ENCODE measurements at places on chromosomes 11 and 22.

DNA sequence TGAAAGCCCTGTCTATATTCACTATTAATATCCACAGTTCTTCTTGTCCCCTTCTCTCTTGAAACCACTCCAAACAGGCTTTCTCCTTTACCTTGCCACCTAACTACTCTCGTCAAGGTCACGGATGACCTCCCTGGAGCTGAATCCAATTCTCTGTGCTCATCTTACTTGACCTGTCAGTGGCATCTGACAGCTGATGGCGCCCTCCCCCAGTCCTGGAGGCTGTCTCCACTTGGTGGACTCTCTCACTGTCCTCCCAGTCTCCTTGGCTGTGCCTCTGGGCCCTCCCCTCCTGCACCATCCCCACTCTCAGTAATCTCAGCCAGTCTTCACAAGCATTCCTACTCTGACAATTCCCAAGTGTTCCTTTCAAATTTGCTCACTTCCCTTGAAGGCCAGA is 8.7 kb downstream of the TNKS1BP1 start:
- DNase-seq, result no peak

- DNase-seq, result no peak
These were observed 93.3 kb downstream of the SGSM3 start for GRCh38 chr22:40463683-40464082.

- no peak for DNase-seq
These were observed 26.7 kb downstream of the MOB2 start for GRCh38 chr11:1459764-1460395.

- DNase-seq, result no peak
These were observed at the start of gene KCNQ1 for GRCh38 chr11:2444821-2445745. Gene KCNQ1 (plus strand): TSS chr11:2445008. CDS start chr11:2445099, 91 bp downstream.

DNA sequence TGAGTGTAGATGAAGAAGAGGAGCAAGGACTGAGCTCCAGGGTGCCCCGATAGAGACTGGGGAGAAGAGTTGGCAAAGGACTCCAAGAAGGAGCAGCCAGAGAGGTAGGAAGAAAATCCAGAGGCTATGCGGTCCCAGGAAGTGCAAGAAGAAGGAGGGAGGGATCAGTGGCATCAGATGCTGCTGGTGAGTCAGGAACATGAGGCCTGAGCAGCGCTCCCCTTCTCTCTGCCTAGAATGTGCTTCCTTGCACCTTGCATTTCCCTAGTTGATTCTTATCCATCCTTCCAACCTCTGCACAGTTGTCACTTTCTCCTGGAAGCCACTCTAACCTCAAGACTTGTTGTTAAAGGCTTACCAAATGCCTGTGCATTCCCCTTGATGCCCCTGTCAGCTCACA is 21.3 kb downstream of the KCNC1 start:
- DNase-seq, result no peak

DNA sequence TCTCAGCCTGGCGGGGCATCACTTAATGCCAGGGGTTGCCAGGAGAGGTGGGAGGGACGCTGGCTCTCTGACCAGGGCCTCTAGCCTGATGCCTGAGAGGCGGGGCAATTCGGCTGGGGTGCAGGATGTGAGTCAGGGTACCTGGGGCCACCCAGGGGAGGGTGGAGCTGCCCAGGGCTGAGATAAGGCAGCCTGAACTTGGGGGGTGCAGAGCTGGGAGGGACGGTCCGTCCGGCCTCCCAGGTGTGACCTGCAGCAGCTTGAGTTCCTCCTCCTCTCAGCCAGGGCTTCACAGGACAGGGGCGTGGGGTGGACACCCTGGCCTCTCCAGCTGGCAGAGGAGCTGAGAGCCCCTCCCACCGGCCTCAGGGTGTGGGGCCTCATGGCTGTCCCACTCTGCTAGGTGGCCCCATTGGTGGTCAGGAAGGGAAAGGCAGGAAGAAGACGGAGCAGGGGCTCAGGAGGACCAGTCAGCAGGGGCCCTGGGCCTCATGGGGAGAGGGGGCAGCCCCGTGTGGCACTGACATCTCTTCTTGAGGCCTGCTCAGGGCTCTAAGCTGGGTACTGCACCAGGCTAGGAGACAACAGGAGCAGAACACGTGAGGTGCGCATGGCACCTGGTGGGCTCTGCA is 942 bp upstream of the RPS6KA4 start:
- no peak for DNase-seq

DNA sequence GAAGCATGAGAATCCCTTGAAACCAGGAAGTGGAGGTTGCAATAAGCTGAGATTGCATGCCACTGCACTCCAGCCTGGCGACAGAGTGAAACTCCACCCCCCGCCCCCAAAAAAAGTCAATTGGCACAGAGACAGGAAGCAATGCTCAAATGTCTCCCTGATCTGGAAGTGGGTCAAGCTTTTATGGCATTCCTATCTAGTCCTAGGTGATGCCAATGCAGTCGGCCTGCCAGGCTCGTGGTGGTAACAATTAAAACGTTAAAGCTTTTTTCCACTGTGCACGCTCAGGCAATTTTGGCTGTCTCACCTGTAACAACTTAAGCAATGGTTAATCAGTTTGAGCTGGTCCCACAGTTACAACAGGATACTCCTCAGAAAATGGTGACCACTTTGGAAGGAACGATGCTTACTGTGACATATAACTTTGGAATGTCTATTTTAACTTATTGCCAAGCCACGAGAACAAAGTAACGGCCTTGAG is 18.9 kb upstream of the PISD start:
- DNase-seq, result no peak

- DNase-seq, result no peak
These were observed 6.2 kb upstream of the SNX15 start for GRCh38 chr11:65021003-65021402.

DNA sequence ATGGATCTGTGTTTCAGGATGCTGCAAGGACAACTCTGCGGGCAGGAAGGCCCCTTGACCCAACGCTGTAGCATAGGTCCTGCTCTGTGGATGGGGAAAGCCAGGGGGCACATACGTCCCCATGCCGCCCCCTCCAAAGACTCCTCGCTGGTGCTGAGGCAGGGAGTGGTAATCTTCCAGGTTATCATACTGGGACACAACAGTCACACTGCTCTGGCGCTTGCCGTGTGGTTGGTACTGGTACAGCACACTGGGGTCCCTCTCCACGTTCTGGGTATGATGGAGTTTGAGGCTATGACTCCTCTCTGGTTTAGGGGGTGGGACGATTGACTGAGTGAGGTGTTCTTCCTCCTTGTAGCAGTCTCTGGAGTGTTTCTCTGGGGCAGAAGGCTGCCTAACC is 26.2 kb upstream of the TP53AIP1 start:
- no peak for DNase-seq

DNA sequence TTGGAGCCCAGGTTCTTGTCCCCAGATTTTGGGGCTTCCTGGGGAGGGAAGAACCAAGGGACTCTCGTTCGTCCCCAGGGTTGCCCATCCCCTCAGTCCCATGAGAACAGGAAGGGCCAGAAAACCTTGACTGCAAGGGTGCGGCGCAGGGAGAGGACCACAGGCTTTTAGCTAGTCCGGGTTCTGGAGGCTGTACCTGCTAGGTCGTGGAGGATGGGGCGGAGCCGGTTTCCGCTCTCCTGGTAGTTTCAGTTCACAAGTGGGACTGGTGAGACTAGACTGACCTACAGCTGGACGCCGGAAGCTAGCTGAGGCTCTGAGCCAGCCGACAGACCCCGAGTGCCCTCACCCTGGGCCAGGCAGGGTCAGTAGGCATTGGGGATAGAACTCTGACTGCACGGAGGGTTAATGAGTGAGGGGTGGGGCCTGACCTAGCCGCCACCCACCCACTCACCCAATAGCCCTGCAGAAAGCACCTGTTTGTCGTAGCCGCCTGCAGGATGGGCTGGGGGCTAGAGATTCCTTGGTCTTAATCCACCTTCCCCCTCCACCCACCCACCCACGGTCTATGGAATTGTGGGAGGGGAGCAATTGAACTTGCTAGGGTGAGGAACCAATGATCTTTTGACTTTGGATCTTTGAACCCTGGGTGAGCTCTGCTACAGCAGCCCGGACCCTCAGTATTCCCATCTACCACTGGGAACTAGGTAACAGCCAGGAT is 1.5 kb downstream of the MAFF start:
- DNase-seq, result no peak

DNA sequence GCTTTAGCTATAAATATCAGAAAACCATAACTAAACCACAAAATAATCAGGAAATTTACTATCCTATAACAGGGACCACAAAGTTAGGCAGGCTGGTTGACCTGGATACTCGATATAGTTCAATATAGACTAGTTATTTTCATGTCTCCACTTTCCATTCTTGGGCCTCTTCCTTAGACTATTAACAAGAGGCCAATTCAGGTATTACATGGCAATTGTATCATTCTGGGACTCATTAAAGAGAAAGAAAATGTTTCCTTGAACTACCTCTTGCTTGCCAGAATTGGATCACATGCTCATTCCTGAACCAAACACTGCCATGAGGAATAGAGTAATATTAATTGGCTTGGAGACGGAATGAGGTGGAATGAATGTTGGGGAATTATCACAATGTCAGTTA is 76.0 kb downstream of the EIF3M start:
- no peak for DNase-seq

DNA sequence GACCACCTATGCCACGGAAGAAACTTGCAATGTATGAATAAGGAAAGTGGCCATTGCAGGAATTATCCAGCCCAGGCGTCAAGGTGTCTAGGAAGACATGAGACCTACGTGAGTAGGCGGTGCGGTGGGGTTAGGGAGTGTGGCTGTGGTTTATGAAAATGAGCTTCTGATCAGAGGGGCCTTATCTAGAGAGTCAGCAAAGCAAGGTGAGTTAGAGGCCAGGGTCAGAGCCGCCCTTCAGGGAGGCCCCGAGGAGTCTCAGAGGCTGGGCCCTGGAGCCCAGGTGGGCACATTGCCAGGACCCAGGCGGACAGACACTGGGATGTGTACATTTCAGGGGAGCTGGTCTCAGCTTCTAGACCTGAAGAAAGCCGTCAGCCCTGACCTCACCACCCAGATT is 13.8 kb upstream of the LINC01488 start:
- DNase-seq, result no peak

DNA sequence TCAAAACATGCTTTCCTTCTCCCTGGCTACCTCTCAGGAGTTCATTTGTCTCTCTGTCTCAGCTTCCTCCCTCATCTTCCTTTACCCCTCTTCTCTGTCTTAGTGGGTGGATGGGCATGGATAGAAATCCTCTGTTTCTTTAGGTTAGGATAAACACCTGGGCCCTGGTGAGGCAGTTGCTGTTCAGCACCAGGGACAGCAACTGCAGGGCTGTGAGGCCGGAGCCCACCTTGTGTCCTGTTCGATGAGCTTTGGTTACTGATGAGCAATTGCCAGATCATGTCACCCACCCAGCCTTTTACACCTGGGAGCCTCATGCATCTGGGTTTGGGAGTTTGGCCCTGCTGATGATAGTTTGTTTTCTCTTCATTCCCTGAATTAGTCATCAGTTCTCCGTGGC is 6.1 kb upstream of the CRYBB3 start:
- no peak for DNase-seq

GRCh38 chr11:67508486-67509121 is 642 bp upstream of the CDK2AP2 start:
- DNase-seq, result peak; percentile 99

DNA sequence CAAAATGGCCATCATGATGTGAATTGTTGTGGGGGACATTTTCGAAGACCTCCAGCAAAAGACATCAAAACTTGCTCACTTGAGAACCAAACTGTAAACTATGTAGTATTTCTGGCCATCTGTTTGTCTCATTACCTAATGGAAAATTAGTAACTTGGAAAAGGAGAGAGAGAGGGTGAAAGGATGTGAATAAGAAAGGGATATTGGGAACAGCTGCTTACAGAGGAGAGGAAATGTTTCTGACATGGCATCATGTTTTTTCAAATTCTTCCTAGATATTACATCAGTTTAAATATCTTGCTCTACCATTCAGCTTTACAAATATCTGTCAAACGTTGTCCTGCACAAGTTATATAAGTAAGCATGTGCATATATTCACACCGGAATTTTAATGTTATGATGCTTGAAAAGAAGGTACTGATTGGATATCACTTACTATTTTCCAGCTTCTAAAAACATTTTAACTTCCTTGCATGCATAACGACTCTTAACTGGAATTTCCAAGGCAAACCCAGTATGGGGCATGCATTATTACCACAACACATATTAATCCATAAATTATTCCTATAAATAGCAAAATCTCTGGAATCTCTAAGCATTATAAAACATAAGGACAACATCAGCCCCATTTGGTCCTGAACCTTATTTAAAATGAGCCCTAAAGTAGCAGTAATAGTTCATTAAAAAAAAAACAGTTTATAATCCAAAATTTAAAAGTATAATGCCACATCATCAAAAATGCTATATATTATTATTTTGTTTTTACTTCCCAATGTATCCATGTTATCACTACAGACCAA is 20.0 kb downstream of the GUCY1A2 start:
- DNase-seq, result no peak

GRCh38 chr11:19187114-19187832 is 14.5 kb downstream of the CSRP3 start:
- no peak for DNase-seq

- no peak for DNase-seq
These were observed 5.3 kb downstream of the TBCEL start for GRCh38 chr11:121029153-121029552.

DNA sequence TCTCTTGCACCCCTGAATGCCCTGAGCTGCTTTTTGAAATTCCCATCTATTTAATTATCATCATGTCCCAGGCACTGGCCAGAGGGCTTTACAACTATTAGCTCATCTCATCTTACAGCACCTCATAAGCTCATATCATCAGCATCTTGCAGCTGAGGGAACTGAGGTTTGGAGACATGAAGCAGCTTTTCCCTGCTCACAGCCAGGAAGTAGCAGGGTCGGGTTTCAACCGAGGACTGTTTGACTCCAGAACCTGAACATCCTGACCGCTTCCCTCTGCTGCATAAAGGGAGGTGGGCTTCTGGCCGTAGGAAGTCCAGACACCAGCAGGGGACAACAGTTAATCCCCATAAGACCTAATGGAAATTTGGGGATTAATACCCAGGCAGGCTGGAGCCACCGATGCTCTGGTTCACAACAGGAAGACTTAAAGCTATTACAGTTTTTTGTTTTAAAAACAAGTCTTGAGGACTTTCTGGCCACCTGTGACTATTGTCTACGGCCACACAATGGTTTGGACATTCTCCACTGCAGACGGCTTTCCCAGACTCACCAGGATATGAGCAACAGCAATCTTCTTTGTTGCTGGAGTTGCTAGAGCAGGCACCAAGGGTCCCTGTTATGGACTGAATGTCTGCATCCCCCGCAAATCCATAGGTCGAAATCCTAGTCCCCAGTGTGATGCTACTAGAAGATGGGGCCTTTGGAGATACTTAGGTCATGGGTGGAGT is 47.4 kb downstream of the CHST1 start:
- no peak for DNase-seq

- no peak for DNase-seq
These were observed 32.8 kb downstream of the NRXN2 start for GRCh38 chr11:64690235-64690634.
